Gastroesophageal sphincter (tissue), 4 donors: ENCODE measurements at places on chromosomes 5 and 9. TPM values are rescaled to one million over a fixed set of nuclear protein-coding genes. Genes with fewer than 3 reads are reported as not detected.

DMRT3 gene
- total RNA-seq, result not detected

DNA sequence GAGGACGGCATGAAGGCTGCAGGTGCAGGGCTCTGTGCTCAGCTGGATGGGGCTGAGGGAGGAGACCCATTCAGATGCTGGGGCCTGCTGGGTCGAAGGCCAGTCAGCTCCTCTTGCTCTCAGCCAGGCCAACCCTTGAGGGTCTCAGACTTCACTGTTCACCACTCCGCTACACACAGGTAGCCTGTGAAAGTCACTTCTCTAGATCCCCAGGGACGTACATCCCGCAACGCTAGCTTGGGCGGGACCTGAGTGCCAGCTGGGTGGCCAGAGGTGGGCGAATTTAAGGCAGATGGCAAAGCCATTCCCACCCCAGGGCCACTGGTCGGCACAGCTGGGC lies 42.2 kb upstream of the FCN1 start:
- no peak for ATAC-seq

DNA sequence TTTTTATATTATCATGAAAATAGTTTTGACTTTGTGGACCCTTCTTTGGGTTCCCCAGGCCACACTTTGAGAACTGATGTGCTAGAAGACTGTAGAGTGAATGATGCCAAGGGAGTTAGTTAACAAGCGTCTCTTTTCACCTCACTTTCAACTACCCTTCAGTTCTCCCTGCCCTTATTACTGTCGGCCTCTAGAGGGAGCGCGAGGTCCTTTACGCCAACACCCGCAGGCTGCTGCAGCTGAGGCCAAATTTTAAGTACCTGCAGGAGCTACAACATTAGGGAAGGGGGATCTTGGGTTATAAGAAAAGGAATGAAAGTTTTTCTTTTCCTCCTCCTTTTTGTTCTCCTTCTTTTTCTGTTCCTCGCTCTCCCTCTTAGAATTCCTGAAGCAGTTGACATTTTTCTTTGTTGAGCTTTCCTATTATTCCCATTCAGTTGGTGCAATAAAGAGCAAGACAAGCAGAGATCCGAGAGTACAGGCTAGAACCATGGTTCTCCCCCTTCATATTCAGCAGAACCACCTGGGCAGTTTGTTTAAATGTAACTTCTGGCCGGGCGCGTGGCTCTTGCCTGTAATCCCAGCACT lies 84.0 kb downstream of the ZFAND5 start:
- peak; percentile 81 for ATAC-seq

DNA sequence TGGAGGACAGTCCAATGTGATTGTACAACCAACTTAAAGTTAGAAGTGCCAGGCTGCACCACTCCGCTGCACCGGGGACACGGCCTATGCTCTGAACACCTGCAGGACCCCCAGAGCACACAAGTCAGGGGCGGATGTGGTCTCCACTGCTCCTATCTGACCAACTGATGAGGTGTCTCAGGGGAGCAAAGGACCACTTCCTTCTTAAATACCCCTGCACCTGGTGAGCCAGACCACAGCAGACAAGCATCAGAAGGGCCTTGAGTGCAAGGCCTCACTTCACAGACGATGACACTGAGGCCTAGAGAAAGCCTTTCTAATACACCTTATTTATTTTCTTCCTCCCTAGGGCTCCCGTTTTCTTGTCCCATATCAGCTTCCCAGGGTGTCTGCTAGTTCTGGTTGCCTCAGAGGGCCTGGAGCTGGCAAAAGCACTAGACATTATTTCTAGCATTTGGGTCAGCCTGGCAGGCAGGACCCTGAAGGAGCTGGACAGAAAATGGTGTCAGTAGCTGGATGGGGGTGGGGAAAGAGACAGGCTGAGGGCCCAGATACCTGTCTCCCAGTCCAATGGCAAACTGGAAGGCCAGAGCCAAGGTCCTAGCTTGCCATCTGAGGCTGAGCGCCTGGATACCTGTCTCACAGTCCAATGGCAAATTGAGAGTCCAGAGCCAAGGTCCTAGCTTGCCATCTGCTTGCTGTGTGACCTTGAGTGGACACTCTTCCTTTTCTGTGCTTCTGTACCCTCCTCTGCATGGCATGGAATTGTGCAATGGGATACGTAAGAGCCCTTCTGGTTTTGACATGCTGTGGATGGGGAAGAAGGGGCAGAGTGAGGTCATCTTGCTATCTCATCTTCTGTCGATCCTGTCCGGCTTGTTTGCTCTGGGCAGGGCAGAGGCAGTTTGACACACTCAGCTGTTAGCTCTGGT lies 9.0 kb downstream of the CCDC69 start:
- peak; percentile 8 for ATAC-seq
